Stimulated activated CD8-positive, alpha-beta memory T cell treated with anti-CD3 and anti-CD28 coated beads, Interleukin-7, amount 100 ng/mL, for 24 hours (primary cell): ENCODE measurements at places on chromosomes 5 and 9.

GRCh38 chr9:114097613-114098020, 1.5 kb downstream of the KIF12 start:
- no peak for DNase-seq

DNA sequence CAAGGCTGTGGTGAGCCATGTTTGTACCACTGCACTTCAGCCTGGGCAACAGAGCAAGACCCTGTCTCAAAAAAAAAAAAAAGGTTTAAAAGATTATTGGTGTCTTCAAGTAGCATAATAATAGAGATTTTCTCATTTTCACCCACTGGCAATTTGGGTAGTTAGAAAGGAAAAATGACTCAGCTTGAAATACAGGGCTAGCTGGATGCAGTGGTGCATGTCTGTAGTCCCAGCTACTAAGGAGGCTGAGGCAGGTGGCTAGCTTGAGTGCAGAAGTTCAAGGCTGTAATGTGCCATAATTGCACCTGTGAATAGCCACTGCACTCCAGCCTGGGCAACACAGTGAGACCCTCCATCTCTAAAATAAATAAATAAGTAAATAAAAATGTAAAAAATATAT, 111.1 kb downstream of the ARRDC3 start:
- no peak for DNase-seq

DNA sequence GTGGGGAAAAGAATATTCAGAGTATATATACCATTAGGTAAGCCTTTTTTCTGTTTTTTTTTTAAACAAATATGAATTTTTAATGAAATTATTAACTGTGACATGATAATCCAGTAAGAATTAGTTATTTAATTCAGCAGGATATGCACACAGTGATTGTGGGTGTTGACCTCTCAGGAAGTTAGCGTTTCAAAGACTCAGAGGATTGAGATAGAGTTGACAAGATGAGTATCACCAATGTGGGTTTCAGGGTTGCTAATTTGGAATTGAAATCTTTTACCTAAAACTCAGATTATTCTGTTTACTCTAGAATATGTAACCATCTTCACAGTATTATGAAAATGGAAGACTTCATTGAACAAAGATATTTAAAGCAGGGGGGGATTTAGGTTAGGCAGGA, 56.2 kb downstream of the FOCAD start:
- DNase-seq: no peak

- no peak for DNase-seq
Measured at GRCh38 chr9:137878146-137878941, 762 bp downstream of the CACNA1B start.

GRCh38 chr9:116800885-116801284, 113.8 kb downstream of the TRIM32 start:
- no peak for DNase-seq

DNA sequence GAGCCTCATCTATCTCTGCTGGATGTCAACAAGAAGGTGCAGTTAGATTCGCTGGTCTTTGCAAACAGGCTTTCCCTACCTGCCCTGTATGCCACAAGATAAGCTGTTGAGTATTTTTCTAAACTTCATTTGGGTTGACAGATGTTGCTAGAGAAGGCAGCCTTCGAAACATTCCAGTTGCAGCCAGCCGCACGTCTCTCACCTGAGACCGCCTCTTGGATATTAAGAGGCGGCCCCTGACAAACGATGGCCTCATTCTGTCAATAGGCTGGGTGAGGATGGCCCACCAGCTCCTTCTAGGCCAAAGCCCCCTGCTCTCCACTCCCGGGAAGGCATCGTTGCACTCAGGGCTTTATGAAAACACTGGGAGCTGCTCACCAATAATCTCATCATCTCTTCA, 181.6 kb downstream of the DAB2IP start:
- DNase-seq: no peak

DNA sequence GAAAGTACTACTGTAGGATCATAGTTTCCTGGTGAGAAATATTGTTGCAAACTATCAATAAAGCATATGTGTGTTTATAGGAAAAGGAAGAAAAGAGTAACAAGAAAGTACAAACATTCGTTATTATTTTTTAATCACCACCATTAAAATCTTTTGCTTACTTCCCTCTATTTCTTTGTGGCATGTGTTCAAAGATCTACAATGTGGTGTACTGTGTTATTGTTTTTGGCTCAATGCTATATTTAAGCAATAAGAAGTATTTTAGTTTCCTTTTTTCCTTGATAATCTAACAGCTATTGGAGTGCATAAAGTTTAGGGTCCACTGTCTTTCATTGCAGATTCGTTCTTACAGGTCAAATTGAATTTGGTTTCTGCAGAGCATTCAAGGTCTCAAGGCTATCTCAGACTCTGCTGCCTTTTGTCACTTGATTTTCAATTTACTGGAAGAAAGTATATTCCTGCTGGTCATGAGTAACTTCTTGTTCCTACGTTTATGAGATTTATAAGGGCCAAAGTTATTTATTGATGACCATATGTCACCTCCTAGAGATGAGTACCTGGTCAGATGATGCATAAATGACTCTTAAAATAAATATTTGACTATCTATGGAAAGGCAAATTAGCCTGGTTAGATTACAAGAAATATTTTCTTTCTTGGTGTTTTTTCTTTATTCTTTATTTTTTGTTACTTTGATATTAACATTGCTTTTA, 323.0 kb downstream of the TMEM167A start:
- DNase-seq: no peak

DNA sequence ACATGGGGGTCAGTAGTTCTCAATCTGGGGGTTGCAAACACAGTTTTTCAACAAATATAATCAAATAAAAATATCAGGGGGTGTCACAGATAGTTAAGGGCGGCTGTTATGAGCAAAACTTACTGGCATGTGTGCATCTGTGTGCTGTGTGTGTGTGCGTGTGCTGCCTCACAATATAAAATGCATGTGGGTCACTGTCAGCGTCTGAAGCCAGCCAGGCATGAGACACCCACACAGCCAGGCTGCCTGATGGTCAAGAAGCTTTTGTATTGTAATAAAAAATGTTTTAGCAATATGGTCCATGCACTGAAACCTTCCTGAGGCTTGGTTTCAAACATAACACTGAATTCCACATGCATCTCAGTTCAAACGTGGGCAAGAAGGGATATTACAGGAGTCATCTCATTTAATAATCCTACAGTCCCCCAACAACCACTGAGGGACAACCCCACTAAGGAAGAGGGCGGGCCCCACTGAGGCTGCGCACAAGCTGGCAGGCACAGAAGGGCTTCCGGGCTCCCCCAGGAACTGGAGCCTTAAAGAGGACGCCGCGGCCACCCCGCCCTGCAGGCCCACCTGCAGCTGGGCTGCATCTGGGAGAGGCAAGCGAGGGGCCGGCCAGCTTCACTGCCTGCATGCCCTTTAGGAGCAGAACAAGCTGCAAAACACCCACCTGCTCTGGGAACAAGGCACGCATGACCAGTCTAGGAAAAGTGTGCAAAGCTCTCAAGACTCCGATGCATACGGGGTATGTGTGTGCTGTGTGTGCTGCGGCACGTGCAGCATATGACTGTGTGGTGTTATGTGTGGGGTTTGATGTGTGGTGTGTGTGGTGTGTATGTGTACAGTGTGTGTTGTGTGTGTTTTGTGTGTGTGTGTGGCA, 14.1 kb downstream of the SEMA4D start:
- DNase-seq: peak; percentile 65

DNA sequence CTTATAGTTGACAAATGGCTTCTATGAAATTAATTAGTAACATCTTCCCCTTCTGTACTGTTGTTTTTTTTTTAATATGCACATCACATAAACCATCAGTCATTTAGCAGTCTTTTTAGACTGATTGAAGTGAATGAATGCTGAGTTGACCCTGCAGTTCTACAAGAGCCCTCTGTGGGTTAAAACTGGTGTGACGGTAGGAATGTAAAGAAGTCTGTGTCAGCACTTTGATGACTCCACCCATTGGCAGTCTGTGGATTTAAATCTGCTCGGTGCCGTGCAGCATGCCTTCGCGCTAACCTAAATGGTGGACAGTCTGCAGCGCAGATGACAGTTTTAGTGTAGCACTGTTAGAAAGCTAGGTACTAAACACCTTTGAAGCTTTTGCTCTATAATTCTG, 3.1 kb downstream of the GTF3C4 start:
- no peak for DNase-seq

DNA sequence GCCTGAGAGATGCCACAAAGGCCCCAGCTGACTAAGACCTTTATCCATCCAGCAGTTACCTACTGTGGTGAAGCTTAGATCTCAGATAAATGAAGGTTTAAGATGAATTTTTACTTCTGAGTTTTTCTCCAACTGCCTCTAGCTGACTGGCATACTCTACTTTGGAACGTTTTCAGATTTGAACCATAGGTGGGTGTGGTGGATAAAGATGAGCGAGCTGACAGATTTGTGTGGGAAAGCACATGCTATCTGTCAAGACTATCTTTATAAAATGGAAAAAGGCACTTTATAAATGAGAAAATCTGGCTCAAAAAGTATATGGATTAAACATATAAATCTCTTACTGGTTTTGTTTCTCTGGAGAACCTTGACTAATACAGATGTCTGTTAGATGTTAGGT, 160.8 kb downstream of the MCTP1 start:
- no peak for DNase-seq

- DNase-seq: no peak
Measured at GRCh38 chr5:154406826-154407225, 39.0 kb upstream of the SAP30L start.

DNA sequence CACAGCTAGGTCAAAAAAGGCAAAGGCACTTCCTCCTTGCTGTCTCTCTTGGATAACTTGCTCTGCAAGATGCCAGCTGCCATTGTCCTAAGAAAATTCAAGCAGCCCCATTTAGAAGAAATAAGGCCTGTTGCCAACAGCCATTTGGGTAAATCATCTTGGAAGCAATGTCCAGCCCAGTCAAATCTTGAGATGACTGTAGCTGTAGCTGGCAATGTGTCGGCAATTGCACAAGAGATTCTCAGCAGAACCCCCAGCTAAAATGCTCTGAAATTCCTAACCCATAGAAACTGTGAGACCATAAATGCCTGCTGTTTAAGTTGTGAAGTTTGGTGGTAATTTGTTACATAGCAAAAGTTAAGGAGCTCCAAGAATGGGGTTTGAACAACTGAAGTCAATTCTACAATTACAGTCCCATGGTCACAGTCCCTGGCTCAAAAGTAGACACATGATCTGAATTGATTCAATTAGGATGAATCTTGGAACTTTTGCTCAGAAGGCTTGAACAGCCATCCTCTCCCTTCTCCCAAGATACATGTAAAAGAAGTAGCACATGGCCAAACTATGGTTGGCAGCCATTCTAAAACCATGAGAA, 151.1 kb downstream of the MPDZ start:
- DNase-seq: no peak

- no peak for DNase-seq
Measured at GRCh38 chr5:76637490-76637889, 14.3 kb upstream of the F2RL2 start.

- no peak for DNase-seq
Measured at GRCh38 chr5:89556215-89556913, 673.4 kb upstream of the MEF2C start.

DNA sequence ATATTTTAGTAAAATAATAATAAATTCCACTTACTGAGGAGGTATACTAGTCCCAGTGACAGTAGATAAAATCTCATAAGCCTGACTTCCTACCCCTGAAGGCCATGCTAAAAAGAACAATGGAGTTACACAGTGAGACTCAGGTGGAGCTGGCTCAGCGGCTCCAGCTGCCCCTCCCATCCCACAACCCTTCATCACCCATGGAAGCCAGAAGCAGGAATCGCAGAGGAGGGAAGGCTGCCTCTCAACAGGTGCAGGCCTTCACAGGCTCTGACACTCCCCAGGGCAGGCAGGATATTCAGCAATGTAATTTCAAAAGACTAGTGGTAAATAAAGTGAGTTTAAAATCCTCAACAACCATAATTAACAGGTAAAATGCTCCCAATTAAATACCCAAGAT, 67.5 kb downstream of the FANCC start:
- no peak for DNase-seq

DNA sequence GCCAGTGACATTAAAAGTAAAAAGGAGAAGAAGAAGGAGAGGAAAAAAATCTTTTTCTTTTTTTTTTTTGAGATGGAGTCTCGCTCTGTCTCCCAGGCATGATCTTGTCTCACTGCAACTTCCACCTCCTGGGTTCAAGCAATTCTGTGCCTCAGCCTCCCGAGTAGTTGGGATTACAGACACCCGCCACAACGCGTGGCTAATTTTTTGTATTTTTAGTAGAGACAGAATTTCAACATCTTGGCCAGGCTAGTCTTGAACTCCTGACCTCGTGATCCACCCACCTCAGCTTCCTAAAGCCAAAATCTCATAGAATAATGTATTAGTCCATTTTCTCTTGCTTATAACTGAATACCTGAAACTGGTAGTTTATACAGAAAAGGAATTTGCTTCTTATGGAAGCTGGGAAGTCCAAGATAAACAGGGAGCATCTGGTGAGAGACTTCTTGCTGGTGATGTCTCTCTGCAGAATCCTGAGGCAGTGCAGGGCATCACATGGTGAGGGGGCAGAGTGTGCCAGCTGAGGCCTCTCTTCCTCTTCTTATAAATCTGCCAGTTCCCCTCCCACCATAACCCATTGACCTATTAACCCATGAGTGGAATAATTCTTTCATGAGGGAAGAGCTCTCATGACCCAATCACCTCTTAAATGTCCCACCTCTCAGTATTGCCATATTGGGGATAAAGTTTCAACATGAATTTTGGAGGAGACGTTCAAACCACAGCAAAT, 466.3 kb downstream of the GADD45G start:
- DNase-seq: no peak

- no peak for DNase-seq
Measured at GRCh38 chr5:168156170-168156569, 135.3 kb upstream of the WWC1 start.

GRCh38 chr5:151318850-151319732, 15.5 kb upstream of the SLC36A3 start:
- DNase-seq: no peak

DNA sequence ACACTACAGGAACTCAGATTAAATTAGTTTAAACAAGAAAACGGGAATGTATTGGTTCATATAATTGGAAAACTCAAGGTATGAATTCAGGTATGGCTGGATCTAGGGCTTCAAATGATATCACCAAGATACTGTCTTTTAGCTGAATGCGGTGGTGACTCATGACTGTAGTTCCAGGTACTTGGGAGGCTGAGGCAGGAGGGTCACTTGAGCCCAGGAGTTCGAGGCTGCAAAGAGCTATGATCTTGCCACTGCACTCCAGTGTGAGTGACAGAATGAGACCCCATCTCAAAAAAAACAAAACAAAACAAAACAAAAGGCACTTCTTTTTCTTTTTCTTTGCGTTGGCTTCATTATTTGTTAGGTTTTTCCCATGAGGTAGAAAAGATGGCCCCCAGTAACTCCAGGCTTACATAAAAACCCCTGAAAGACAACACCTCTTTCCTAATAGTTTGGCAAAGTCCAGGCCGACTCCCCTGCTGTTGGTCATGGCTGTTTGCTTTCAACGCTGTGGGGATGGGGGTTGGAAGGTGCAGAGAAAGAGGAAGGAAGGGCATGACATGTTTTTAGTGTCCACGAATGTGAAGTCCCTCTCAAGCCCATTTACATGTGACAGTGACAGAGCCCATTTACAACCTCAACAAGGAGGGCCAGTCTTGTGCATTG, 39.8 kb upstream of the CRB2 start:
- no peak for DNase-seq
